Smooth muscle cell of the pulmonary artery (primary cell): ENCODE measurements at places on chromosomes 3 and 15. TPM values are rescaled to one million over a fixed set of nuclear protein-coding genes. Genes with fewer than 3 reads are reported as not detected.

The SUCNR1 gene
- 51.2 and 124 TPM in 2 replicates for total RNA-seq

The SAXO2 gene
- total RNA-seq = 0.30 and 0.85 TPM in 2 replicates

The PDZRN3 gene
- 26.0 and 49.3 TPM in 2 replicates for total RNA-seq

The CCDC39 gene
- not detected in 2 replicates for total RNA-seq

The CHRNA5 gene
- total RNA-seq = 0.59 and 0.78 TPM in 2 replicates

The ARGFX gene
- not detected in 2 replicates for total RNA-seq

The RHCG gene
- total RNA-seq = 0.07 and 0.50 TPM in 2 replicates

The SLC28A1 gene
- 0.10 TPM in 1 of 2 replicates, not detected in the other for total RNA-seq

The SNX22 gene
- 0.10 and 0.13 TPM in 2 replicates for total RNA-seq

The UPK1B gene
- 0.17 and 0.98 TPM in 2 replicates for total RNA-seq

The GOLGA6A gene
- 0.03 and 0.07 TPM in 2 replicates for total RNA-seq

The GRK7 gene
- not detected in 2 replicates for total RNA-seq

The HTR3E gene
- total RNA-seq = not detected in 2 replicates

The ALDH1A2 gene
- 0.86 and 3.8 TPM in 2 replicates for total RNA-seq
